ENCODE measurements at places on chromosomes 4 and X.

DNA sequence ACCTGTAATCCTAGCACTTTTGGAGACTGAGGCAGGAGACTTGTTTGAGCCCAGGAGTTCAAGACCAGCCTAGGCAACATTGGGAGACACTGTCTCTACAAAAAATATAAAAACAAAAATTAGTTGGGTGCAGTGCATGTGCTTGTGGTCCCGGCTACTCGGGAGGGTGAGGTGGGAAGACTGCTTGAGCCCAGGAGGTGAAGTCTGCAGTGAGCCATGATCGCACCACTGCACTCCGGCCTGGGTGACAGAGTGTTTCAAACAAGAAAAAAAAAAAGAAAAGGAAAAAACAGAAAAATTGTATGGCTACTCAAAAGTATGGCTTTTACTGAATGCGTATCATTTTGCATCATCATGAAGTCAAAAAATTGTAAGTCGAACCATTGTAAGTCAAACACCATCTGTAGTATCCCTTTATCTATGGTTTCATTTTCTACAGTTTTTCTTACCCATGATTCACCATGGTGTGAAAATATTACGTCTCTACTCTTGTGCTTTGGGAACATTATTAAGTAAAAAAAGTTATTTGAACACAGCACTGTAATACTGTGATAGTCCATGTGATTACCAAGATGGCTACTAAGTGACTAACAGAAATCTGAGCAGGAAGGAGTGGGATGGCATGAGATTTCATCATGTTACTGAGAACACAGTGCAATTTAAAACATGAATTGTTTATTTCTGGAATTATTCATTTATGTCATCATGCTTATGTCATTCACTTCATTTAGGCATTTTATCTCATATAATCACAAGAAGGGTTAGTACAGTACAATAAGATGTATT is 26.5 kb upstream of the MANBA start:
- DNase-seq: no peak

- no peak for DNase-seq
Observed at GRCh38 chrX:29841750-29842149, 373.6 kb upstream of the MAGEB2 start.

- no peak for DNase-seq
Observed at GRCh38 chr4:106048250-106048971, 153.1 kb downstream of the NPNT start.

DNA sequence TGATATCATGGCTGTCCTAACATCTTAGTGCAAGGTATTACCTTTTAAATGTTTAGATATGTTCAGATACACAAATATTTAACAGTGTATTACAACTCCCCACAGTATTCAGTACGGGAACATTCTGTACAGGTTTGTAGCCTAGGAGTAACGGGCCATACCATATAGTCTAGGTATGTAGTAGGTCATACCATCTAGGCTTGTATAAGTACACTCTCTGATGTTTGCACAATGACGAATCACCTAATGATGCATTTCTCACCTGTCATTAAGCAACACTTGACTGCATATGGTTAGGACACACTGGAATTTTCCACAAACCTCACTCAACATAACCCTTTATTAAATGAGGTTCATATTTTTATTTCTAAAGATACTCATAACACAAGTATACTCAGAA is 67.7 kb downstream of the THOC2 start:
- DNase-seq: no peak

DNA sequence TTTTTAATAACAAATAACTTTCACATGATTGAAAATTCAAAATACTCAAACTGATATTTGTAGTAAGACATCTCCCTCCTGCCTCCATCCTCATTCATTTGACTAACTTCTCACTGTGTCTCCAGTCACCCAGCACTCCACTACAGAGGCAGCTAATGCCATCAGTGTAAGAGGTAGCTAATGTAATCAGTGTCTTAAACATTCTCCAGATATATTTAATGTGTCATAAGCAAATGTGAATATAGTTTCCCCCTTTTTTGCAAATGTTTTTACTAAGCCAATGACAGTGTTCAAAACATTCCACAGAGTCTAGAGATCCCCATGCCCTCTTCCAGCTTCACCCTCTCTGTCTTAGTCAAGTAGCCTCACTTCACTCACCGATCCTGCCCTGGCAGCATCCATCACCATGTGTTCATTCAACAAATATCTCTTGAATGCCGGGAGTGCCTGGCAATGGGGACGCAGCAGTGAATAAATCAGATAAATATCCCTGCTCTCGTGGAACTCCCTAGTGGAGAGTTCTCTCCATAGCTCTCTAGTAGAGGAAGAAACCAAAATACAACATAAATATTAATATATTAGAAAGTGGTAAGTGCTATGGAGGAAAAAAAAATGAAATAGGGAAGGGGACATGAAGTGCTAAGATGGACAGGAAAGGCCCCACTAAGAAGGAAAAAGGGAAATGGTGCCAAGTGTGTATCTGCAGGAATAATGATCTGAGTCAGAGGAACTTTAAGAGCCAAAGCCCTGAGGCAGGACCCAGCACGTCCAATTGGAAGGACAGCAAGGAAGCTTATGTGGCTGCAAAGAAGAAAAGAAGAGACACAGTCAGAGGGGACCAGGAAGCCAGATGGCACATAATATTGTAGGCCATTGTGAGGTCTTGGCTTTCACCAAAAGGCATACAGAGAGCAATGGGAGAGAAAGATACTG is 18.7 kb downstream of the SCFD2 start:
- no peak for DNase-seq

DNA sequence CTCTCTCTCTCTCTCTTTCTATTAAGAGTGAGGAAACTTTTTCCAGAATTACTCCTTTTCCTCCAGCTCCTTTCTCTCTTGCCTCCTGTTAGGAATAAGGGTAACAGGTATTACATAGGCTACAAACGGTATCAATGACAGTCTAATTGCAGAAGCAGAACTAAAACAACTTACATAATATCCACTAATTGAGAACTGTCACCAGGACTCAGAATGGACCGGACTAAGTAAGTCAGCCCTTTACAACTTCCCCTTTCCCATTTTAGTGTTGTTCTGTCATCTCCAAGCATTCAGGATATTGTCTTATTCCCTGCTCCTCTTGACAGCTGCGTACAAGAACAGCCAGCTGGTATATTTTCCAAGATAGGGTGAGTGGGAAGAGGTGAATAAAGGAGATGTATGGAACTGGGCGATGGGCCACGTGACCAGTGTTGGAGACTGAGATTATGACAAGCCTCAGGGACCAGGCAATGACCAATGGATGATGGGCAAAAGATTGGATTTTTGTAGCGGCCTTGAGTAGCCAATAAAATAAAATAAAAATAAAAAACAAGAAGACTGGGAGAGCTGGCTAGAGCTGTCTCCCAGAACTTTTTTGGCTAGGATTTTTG is 2.3 kb upstream of the FNIP2 start:
- DNase-seq: no peak

GRCh38 chrX:105265093-105265492 is 44.6 kb upstream of the TEX13A start:
- no peak for DNase-seq

DNA sequence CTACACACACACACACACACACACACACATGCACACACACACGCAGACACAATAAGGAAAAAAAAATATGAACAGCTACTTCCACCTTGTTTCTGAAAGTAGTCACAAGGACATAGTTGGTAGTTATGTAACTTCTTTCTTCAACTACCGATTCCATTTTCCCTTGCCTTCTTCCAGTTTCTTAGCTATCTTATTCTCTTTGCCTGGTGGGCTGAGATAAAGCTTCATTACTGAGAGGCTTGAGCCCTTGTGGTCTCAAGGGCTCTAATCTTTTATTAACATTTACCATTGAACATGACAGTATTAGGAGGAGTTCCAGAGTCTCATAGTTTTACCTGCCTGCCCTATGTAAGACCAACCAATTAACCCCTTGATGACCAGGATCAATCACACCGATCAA is 8.9 kb upstream of the SMIM10 start:
- DNase-seq: no peak

GRCh38 chrX:55754861-55755294 is 37.3 kb downstream of the RRAGB start:
- DNase-seq: no peak

Measured in hypothalamus (tissue), 51 donors.